Naive thymus-derived CD8-positive, alpha-beta T cell (primary cell): ENCODE measurements at places on chromosomes 13 and 19.

GRCh38 chr13:45833663-45834375 lies 17.7 kb downstream of the SIAH3 start:
- no peak for DNase-seq

- no peak for DNase-seq
These were observed 487.6 kb downstream of the EFNB2 start for GRCh38 chr13:106047859-106048258.

DNA sequence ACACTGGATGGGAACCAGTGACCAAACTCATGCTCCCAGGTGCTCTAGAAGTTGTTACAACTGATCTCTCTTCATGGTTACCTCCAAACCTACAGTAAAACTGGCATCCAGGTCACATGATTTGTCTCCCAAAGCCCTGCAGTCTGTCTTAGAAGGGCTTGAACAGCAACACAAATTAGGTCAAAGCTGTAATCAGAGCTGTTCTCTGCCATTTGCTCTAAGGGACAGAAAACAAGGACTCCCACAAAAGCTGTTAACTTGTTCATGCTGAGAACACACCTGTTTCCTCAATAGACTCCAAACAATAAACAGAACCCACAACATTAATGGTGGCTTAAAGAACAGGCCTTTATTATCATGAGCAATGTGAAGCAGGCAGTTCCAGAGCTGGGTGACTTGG lies 8.0 kb downstream of the ZNF671 start:
- DNase-seq = no peak

DNA sequence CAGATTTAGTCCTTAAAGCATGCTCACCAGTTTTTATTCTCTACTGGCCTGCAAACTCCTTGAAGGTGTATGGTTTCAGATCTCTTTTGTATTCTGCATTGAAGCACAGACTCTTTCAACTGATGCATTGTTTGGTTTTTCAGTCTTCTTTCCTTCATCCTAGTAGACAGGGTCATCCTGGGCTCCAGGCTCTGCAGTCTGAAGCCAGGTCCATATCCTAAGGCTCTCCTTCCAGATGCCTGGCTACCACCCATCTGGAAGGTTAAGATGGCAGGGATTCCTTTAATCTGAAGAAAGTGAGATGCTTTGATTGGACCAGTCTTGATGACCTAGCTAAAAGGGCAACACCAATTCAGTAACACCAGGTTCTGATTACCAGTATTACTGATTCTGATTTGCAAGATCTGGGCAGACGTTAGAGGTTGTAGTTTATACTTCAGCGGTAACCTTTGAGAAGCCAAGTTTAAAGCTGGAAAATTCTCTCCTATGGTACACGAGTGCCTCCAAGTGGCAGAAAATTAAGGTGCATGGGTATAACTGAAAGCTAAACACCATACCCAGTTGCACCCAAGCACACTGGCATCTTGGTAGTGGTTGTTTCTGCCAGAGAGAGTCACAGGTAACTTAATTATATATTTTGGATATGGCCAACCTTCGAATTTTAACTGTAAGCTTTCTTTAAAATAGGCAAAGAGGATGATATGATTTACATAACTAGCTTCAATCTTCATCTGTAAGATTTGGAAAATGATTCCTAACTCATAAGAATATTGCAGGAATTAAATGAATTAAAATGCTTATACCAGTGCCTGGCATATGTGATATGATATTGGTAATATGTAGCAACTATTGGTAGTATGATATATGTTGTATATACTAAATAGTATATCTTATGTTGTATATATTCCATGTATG lies 1651.9 kb upstream of the MIR17HG start:
- DNase-seq = no peak

DNA sequence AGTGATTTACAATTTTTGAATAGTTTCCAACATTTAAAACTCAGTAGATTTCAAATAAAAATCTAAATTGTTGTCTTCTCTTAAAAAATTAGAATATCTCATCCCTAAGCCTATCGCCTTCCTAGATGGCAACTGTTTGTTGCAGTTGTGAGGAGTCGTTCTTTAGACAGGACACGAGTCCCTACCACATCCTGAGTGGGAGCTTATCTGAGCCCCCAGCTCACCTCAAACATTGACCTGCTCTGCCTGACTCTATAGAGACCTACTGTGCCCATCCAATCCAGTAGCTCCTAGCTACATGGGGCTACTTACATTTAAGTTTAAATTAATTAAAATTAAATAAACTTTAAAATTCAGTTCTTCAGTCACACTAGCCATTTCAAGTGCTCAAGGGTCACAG lies 434.7 kb downstream of the FOXO1 start:
- DNase-seq = no peak

- DNase-seq = no peak
These were observed 192.6 kb downstream of the MAB21L1 start for GRCh38 chr13:35283856-35284255.

- no peak for DNase-seq
These were observed 233.6 kb downstream of the POSTN start for GRCh38 chr13:37364956-37365355.

DNA sequence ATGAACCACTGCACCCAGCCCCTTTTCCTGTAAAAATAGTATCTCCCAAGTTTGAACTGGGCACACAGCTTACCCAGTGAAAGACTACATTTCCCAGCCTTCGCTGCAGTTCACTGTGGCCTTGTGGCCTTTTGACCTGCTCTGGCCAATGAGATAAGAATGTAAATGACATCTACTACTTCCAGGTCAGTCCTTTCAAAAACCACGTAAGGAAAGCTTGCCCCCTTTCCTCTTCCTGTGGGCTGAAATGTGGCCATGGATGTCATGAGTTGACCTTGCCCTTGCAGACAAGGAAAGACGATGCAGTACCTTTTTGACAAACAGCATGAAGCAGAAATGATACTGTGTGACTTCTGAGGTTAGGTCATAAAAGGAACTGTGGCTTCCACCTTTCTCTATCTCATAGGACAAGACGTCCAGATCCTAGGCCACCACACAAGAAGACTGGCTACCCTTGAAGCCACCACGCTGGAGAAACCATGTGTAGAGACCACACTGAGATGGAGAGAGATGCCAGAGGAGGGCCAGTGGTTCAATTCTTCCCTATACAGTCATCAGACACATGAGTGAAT lies 19.9 kb downstream of the ACER1 start:
- no peak for DNase-seq

GRCh38 chr19:1942934-1943555 lies 2.1 kb downstream of the CSNK1G2 start:
- DNase-seq = no peak

- peak; percentile 65 for DNase-seq
These were observed 27.7 kb upstream of the NFIC start for GRCh38 chr19:3338541-3339181.

GRCh38 chr13:26964278-26965250 lies 204.0 kb upstream of the GPR12 start:
- DNase-seq = no peak

- no peak for DNase-seq
These were observed 11.6 kb downstream of the ZNRF4 start for GRCh38 chr19:5466814-5467291.

- no peak for DNase-seq
These were observed 591.5 kb upstream of the PCDH9 start for GRCh38 chr13:67821606-67822005.

- no peak for DNase-seq
These were observed 40.7 kb downstream of the BICRA start for GRCh38 chr19:47649588-47649987.

GRCh38 chr13:96992633-96993032 lies 1.6 kb downstream of the OXGR1 start:
- DNase-seq = no peak

DNA sequence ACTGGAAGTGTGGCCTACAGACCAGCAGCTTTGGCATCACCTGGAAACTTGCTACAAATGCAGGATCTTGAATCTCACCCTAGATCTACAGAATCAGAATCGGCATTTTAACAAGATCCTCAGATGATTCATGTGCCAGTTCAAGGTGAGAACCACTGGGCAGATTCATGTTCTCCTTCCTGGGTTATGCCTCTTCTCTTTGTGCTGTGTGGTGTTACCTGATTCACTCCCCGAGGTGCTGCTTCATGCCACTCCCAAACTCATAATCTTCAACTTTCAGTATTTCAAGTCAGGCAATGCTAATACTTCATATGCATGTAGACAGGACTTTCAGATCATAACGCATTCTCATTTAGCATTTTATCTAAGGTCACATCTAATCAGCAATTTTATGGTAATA lies 427.7 kb downstream of the FOXO1 start:
- DNase-seq = no peak

DNA sequence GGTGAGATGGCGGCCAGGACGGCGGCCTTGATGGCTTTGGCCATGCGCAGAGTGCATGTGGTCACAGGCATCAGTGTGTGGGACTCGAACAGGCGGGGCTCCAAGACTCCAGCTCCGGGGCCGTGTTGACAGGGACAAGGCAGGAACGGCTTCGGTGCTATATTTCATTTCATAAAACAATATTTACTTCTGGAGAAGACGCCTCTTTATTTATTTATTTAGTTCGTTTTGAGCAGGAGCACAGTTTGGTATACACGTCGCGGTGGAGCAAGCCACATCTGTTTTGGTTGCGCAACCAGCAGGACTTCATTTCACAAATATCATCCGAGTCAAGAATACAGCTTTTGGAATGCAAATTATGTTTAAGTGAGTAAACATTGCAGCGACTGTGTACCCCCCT lies 166.7 kb upstream of the TSHZ3 start:
- DNase-seq = no peak

- DNase-seq = no peak
These were observed 27.4 kb downstream of the EFNA2 start for GRCh38 chr19:1312767-1313694.

- DNase-seq = peak; percentile 46
These were observed 1.5 kb downstream of the MAST3 start for GRCh38 chr19:18098891-18099622.

GRCh38 chr19:48608798-48609263 lies 2.3 kb downstream of the SPACA4 start:
- no peak for DNase-seq

GRCh38 chr19:33393286-33394005 lies 19.9 kb downstream of the CEBPG start:
- no peak for DNase-seq

DNA sequence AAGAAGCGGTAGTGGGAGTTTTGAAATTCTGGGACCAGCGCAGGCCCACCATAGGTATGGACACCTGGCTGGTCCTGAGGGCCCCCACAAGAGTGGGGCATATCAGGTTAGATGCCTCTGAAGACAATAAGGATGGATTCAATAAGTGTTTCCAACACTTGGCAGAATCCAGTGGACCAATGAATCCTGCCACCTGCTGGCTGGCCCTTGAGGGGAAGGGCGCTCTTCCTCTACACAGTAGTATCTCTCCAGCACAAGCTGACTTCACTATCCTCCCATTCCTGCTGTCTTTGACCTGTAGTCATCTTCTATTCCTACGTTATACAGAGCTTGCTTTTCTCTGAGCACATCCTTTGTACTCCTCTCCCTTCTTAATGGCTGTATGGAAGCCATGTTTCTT lies 199.7 kb upstream of the TSHZ3 start:
- DNase-seq = no peak

DNA sequence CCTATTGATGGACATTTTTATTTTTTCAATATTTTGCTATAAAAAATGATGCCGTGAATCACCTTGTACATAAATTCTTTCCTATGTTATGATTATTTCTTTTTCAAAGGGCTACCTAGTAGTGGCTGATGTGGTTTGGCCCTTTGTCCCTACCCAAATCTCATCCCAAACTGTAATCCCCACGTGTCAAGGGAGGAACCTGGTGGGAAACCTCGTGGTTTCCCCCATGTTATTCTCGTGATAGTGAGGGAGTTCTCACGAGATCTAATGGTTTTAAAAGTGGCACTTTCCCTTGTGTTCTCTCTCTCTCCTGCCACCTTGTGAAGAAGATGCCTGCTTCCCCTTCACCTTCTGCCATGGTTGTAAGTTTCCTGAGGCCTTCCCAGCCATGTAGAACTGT lies 94.9 kb downstream of the TM9SF2 start:
- no peak for DNase-seq

DNA sequence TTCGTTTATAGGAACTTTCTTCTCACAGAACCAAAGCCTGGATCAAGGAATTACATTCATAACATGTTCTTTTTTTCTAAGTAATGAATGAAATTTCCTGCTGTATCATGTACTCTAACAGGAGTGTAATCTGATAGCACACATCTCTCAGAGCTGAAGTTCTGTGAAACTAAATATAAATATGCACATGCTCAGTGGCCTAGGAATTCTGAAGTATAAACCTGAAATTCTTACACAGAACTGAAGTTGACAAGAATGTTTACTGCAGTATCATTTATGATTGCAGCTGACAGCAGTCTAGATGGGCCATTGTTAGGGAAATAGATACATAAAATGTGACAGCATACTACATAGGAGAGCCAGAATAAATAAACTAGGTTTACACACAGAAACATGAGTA lies 54.5 kb downstream of the USP12 start:
- no peak for DNase-seq

- DNase-seq = no peak
These were observed 17.3 kb downstream of the PLIN4 start for GRCh38 chr19:4500841-4501591.

DNA sequence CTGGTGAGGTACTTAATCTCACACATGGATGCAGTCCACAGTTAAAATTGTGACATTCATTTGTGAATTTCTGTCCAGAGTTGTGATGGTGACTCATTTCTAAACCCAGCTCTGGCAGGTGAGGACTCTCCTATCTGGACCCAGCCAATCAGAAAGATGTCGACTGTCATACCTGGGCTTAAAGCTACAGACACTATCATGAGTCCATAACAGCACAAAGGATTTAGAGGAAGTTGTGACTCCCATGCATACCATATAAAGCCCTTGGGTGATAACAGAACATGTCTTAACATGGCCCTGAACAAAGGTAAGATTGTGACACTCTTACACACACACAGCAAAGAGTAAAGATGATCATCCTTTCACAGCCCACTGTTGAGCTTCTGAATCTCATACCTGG lies 59.7 kb upstream of the ZNF724 start:
- no peak for DNase-seq

- no peak for DNase-seq
These were observed 16.0 kb downstream of the UBE2L5 start for GRCh38 chr13:30438286-30438685.

- DNase-seq = no peak
These were observed 6.9 kb downstream of the ZNF787 start for GRCh38 chr19:56114051-56114777.

DNA sequence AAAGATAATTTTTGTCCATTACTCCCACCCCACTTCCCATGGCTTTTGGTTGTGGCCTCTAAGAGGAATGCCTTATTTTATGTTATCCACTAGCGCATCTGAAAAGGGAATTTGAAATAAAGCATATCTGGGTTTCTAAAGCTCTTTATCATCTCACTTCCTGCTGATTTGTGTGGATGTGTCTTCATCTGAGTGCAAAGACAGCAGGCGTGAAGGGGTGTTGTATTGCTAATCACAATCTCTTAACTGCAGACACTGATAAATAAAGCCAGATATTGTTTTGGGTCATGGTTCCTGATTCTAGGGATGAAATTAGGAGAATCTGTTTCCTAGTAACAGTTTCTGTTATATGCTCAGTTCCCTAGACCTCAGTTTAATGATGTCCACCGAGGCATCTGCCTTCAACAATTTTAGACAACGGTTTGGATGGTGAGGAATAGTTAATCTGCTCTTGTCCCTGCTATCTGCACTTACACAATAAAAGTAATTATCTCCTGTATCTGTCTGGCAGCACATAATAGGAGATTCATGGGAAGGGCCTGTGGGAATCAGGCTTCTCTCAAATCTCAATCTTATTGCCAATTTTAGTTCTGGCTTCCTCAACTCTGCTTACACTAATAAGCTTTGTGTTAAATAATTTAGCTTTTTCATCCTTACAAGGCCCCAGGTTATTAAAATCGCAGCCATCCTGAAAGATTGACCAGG lies 517.9 kb upstream of the ATXN8OS start:
- DNase-seq = no peak
